ENCODE measurements at places on chromosomes 3 and 15.

GRCh38 chr3:61772456-61772855, 211.1 kb downstream of the PTPRG start:
- DNase-seq = no peak

- no peak for DNase-seq
Observed at GRCh38 chr3:113005611-113006010, 14.8 kb downstream of the GTPBP8 start.

DNA sequence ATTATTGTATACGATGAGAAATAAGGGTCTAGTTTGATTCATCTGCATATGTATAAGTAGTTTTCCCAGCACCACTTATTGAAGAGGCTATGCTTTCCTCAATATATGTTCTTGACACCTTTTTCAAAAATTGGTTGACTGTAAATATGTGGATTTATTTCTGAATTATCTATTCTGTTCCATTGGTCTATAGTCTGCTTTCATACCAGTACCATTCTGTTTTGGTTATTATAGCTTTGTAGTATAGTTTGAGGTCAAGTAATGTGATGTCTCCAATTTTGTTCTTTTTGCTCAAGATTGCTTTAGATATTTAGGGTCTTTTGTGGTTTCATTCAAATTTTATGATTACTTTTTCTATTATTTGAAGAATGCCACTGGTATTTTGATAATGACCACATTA, 103.8 kb upstream of the LIPC start:
- no peak for DNase-seq

DNA sequence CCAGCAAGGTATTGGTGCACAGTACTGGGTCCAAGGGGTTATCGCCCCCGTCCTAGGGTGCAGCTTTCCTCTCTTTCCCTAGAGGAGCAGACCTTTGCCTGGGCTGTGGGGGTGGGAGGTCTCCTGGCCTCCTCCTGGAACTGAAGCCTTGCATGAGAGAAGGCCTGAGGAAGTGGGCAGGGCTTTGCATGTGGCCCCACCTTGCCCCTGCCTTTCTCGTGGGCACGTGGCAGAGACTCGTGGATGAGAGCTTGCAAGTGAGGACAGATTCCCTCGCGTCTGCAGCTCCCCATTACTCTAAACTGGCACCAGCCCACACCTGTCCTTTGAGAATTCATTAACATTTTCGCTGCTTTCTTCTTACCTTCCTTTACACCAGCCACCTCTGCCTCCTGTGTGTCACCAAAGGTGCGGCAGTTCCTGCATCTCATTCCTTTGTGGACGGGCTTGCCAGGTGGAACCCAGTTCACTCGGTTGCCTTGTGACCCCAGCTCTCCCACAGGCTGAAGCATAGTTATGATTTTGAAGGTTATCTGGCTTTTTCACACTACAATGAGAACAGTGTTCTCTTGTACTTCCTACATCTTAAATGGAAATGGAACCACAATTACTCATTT, 40.9 kb upstream of the NR2C2 start:
- DNase-seq = no peak

DNA sequence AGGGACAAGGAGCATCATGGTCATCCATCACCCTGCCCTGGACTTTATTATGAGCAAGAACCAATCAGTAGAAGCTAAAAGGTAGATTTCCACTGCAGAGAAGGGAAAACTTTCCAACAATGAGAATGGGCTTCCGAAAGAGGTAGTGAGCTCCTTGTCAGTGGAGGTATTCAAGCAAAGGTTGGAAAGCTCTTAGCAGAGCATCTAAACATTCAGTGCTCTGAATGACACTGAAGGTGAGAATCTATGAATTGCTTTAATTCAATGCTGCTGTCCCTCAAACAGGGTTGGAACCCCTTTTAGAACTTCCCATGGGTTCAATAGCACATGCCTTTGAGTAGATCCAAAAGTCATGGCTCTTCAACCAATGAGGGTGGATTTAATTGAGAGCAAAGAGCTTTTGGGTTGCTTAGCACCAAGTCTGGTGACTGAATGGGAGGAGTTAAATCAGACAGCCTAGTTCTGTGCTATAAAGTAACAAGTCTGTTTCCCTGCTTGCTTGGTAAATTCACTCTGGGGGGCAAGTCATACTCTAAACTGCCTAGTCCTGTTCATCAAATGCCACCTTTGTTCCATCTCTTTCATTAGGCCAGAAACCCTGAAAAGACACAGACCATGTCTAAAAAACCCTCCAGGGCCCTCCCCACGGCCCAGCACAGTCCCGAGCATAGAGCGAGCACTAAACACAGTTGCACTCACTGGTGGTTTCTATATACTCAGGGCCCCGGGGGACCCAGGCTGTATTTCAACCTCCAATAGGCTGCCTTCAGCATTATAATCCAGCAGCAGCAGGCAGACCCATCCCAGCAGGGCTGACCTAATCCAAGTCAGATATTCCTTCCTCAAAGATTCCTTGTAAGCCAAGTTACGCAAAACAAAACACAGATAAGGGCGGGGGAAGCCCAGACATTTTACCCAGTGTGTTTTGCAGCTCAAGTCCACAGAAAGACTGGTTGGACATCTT, 161.2 kb downstream of the MEGF11 start:
- DNase-seq = no peak

DNA sequence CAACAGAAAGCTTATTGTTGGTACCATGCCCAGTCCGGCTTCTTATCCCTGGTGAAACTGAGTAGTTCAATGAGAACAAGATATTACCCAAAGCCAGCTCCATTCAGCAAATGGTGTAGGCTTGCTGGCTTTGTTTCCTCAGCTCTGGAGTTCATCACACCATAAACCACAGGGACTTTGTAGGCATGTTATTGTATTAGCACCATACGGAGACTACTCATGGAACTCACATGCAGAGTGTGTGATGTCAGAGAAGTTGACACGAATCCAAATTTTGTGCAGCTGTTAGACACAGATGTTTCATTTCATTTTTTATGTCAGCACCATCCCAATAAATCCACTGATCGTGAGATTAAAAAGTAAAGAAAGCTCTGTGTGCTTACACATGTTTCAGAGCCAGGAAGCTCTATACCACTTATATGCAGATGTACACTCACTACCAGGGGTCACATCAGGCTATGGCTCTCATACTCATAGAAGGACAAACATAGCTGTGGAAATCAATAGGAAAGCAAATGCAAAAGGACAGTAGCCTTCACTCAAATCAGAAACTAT, 63.4 kb upstream of the LEKR1 start:
- DNase-seq = no peak

- no peak for DNase-seq
Observed at GRCh38 chr3:8173892-8174291, 327.7 kb upstream of the LMCD1 start.

- DNase-seq = no peak
Observed at GRCh38 chr15:89954541-89954940, 41.8 kb upstream of the ARPIN start.

- DNase-seq = no peak
Observed at GRCh38 chr3:69385723-69386555, at the start of gene FRMD4B. TSS of gene FRMD4B (minus strand) at chr3:69386088. CDS start at chr3:69385989, 99 bp downstream.

All from GM18507 (cell line).